ENCODE measurements at places on chromosomes 4 and X.

GRCh38 chr4:70099206-70099605, 49.0 kb downstream of the HTN1 start:
- DNase-seq: no peak

DNA sequence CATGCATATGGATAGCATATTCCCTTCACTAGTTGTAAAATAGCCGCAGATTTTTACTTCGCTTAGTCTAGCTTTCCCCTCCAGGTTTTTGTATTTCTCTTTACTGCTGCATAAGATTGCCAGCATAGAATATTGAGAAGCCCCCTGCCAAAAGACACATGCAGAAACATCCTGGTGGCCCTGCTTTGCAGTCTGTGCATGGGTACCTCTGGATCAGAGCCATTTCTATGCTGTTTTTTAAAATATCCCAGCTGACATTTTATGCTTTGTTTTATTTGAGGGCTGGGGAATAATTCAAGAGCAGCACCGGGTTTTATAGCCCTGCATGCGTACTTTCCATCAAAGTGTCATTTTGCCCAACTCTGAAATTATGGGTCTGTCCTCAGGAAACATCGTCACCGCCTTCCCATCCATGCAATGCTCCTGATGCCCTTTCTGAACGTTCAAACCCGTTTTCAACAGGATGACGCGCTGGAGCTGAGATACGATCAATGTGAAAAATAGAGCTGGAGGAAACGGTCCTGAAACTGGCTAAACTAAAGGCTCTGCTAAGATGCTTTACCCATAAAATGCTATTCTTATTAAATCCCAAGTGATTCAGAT, 314.3 kb downstream of the EVC2 start:
- DNase-seq: no peak

- peak; percentile 19 for DNase-seq
Measured at GRCh38 chrX:135931644-135932487, 38.4 kb downstream of the SAGE1 start.

DNA sequence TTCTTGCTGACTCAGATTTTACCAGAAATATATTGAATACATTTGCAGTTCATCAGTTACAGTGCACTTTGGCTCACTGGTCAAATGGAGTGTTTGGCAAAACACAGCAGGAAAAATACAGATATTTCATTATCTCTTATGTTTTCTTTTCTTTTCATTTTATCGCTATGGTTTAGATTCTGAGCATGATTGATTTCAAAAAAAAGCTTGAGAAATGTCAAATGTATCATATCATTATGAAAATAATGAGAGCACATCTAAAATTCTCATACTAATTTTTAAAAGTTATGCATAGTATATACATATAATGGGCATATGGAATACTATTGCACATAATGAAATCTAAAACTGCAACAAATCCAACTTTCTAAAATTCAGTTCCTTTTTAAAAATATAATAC, 593.8 kb upstream of the PCDH7 start:
- DNase-seq: no peak

DNA sequence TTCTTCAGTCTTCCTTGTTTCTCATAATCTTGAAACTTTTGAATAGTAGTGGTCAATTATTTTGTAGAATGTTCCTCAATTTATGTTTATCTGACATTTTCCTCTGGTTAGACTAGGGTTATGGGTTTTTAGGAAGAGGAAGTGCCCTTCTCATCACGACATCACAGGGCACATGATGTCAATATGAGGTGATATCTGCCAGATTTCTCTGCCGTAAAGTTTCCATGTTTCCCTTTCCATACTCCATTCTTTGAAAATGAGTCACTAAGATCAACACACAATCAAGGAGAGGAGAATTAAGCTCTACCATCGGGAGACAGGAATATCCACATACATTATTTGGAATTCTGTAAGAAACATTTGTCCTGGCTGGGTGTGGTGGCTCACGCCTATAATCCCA, 28.4 kb downstream of the RP2 start:
- DNase-seq: no peak

- no peak for DNase-seq
Measured at GRCh38 chrX:21778236-21778635, 20.3 kb upstream of the SMPX start.

GRCh38 chrX:71482228-71482958, 50.5 kb upstream of the OGT start:
- no peak for DNase-seq

- DNase-seq: no peak
Measured at GRCh38 chr4:79445371-79445781, 37.3 kb upstream of the GK2 start.

DNA sequence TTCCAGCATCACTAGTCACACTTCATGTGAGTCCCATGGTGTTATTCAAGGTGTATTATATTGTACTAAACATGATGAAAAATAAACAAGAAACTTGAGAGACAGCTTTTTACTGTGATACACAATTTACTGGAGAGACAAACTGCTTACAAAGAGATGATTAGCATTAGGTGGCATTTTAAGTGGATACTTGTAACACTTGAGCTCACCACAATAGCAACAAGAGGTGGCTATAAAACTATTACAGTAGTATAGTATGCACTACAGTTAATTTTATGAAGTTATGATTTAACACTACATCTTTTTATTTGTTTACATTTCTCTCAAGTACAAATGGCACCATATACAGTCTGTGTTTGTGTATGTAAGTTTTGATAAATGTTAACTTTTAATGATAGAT, 246.6 kb downstream of the PARM1 start:
- DNase-seq: no peak
